ENCODE measurements at places on chromosomes 6 and 20.
A peak's percentile ranks its signal among the peaks of the same experiment; 100 is the strongest.

DNA sequence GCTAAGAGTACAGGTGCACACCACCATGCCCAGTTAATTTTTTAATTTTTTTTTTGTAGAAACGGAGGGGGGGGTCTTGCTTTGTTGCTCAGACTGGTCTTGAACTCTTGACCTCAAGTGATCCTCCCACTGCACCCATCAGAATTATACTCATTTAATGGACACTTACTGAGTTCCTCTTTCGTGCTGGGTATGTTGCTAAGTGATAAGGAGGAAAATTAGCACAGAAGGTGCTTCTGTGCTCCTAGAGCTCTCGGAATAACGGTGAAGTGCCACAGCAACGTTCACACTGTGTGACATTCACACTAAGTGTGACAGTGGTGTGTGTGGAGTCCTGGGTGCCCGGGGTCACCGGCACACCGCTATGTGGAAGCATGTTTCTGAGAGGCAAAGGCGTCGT is 32.1 kb upstream of the BMP6 start:
- DNase-seq, result no peak

DNA sequence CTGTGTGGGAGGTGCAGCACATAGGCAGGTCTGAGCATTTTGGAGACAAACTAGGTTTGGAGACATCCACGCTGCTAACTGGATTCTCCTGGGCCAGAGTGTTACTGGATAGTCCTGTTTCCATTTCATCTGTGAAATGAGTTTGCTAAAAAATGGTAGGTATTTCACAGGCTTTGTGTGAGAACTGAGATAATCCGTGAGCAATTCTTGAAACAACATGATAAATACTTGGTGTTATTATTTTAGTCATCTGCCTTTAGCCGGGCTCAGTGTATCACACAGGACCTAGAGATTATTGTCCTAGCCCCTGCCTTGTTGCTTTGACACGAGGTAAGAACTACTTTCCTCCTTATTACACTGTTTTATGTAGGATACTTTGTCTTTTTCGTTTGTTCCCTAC is 63.0 kb downstream of the PRR18 start:
- DNase-seq, result no peak

- DNase-seq, result no peak
Measured at GRCh38 chr6:152301021-152301764, 336.0 kb downstream of the SYNE1 start.

DNA sequence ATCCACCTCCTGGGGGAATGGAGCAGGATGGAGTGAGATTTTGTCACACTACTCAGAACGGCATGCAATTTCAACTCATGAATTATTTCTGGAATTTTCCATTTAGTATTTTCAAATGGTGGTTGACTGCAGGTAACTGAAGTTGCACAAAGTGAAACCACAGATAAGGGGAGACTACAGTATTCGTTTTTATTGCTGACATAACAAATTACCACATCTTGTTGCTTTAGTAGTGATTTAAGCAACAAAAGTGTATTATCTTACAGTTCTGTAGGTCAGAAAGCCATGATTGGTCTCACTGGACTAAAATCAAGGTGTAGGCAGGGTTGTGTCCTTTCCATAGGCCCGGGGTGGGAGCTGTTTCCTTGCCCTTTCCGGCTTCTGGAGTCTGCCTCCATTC is 133.4 kb upstream of the B3GAT2 start:
- no peak for DNase-seq

DNA sequence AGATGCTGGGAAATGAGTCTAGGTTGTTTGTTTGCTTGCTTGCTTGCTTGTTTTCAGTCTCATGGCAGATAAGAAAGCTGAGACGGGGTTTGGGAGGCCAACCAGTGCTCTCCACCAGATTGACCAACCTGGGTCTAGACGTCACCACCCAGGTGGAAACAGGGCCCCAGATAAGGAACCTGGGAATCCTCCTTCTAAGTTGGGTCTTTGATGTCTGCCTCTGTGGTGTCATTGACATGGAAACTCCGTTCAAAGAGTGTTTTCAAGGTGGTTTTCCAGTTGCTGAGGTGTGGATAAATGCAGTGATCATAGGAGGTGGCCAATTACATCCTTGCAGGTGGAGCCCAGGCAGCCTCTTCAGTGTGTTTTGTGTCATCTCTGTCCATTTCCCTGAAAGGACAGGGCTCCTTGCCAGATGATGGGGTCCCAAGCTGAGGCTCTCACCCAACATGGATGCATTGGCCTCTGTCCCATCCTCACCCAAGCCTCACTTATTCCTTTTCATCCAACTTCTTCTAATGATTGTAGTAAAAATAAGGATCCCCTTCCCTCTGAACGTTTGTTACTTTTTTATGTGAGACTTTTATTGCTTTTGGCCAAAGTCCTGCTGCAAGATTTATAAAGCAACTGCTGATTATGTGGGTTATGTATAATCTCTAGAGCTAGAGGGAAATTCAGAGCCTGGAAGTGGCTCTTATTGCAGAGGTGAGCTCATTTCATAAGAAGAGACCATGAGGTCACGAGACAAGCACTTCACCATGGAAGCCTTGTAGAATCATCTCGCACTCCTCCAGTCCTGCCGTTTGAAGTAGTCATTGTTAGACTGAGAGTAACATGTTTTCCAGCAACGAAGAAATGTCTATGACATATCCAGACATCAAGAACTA is 32.0 kb upstream of the SYNDIG1 start:
- no peak for DNase-seq

GRCh38 chr6:58198301-58198700 is 880.9 kb downstream of the PRIM2 start:
- DNase-seq, result no peak

DNA sequence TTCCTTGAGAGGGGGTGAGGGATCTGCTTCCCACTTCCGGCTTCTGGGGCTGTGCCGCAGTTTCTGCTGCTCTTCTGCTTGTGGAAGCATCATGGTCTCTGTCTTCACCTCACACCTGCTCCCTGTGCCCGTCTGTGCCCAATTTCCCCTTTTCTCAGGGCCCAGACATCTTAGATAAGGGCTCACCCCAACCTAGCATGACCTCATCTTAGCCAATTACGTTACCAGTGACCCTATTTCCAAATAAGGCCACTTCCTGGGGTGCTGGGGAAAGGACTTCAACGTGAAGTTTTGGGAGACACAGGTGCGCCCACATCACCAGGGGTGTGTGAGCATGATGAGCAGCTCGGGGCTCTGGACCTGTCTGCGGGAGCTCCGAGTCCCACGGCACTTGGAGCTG is 20.7 kb upstream of the RBBP8NL start:
- no peak for DNase-seq

- peak; percentile 34 for DNase-seq
Measured at GRCh38 chr6:7261032-7261841, 51.8 kb downstream of the SSR1 start.

DNA sequence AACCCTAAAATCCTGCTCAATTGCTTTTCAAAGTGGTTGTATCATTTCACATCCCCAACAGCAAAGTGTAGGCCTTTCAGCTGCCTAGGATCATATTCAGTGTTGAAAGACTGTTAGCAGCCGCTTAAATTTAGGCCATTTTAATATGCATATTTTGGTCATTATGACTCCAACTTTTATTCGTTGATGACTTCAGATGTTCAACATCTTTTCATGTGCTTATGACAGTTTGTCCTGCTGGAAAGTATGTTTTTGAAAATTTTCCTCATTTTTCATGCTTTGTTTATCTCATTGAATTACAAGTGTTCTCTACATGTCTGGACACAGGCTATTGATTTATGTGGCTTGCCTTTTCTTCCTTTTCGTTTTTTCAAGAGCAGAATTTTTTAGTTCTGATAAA is 244.0 kb downstream of the THBS2 start:
- no peak for DNase-seq

DNA sequence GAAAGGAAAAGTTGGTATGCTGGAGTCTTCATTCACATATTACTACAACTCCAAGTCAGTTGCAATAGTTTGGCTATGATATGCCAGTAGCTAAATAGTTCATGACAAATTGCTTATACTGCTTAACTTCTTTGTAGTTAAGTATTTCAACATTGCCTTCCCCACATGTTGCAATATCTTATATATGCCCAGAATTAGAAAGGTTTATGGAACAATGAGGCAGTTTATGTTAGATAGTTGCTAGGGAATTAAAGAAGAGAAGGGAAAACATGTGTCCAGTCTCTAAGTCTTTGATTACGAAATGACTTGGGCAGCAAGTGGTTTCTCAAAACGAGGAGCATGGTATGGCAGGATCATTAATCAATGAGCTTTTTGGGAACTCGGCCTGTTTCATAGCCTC is 145.8 kb downstream of the PLCB4 start:
- no peak for DNase-seq

DNA sequence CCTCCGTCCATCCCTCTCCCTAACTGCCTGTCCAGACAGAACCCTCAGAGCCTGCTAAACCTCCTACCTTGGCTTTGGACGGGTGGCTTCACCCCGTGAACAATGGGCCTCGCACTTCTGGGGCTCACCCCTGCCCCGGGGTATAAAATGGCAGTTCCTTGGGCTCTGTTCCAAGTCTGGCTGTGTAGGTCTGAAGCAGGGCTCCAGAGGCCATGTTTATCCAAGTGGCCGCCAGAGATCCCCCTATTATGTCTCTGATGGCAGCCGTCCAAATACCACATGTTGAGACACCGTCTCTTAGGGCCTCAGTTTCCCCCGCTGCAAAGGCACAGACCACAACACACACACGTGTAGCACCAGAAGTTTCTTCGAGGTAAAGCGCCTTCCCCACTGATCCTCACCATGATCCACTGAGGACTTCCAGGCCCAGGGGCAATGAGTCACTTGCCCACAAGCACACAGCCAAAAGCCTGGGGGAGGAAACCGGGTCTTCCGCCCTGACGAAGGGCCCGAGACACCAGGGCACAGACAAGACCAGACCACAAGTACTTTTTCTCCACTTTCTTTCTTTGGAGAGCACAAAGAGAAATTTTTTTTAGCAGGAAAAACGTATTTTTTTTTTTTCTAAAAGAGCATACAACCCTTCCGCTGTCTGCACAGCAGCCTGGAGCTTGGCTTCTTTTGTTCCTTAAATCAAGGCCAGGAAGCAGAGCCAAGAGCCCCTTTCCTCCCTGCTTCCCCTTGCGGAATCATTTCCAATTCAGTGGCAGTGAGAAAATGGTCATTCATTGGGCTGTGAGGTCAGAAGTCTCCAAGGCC is 11.8 kb downstream of the CPNE5 start:
- no peak for DNase-seq

DNA sequence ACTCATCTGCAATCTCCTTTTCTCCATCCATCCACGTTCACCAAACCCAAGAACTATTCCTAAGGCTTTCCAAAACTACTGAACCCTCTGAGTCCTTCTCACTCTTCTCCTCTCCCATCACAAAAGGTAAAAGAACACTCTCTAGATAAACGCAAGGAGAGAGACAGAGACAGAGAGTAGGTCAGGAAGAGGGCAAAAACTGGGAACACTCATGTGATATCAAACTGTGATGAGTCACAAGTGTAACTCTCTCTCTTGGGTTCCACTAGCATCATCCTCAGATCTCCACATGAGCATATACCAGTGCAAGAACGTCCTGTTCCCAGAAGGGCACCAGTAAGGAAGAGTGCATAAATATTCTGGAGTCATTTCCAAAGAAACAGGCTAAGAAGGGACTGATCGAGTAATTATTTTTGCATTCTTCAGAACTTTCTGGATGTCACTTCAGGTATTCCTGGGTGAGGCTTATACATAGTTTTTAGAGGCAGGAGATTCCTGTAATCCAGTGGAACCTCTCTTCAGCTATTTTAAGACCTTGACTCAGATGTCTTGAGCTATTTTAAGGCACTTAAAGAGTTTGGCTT is 47.3 kb upstream of the STXBP5 start:
- DNase-seq, result no peak

- DNase-seq, result no peak
Measured at GRCh38 chr6:163460307-163460782, 45.8 kb downstream of the QKI start.

- no peak for DNase-seq
Measured at GRCh38 chr6:43982084-43982625, 145.1 kb downstream of the MRPL14 start.

- DNase-seq, result no peak
Measured at GRCh38 chr6:122014961-122015360, 384.5 kb upstream of the HSF2 start.

DNA sequence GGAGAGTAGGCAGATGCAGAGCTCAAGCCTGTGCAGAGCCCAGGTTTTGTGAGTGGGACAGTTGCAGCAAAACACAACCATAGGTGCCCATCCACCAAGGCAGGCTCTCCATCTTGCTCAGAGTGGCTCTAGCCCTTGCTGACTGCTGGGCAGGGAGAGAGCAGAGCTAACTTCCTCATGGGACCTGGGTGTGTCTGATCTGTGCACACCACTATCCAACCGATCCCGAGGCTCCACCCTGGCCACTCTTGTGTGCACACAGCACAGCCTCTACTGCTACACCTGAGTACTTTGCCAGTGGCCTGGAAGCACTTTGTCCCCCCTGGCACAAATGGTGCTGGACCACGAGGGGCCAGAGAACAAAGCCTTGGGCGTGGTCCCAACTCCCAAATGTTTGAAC is 7.9 kb upstream of the DEFB125 start:
- DNase-seq, result no peak

- no peak for DNase-seq
Measured at GRCh38 chr6:159821726-159822125, 21.6 kb downstream of the PNLDC1 start.

GRCh38 chr20:44651684-44652423 is at the start of gene ADA:
ADA (minus strand) TSS chr20:44651699; CDS start chr20:44651607, 92 bp downstream.
- no peak for DNase-seq

DNA sequence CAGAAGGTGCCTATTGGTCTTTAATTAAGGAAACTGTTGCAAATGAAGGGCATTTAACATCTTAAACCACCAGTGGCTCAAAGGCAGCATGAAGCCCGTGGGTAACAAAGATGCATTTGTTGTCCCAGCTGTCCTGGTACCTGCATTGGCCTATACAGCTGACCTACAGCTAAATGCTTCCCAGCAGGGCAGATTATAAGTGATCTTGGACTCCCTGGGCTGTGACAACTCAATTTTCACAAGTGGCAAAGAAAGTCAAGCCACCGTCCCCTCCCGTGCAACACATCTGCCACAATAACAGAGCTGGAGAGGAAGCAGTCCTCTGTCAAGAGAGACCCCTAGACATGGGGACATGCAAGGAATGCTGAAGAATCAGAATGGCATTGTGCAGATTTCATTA is 31.5 kb upstream of the EDN3 start:
- no peak for DNase-seq

DNA sequence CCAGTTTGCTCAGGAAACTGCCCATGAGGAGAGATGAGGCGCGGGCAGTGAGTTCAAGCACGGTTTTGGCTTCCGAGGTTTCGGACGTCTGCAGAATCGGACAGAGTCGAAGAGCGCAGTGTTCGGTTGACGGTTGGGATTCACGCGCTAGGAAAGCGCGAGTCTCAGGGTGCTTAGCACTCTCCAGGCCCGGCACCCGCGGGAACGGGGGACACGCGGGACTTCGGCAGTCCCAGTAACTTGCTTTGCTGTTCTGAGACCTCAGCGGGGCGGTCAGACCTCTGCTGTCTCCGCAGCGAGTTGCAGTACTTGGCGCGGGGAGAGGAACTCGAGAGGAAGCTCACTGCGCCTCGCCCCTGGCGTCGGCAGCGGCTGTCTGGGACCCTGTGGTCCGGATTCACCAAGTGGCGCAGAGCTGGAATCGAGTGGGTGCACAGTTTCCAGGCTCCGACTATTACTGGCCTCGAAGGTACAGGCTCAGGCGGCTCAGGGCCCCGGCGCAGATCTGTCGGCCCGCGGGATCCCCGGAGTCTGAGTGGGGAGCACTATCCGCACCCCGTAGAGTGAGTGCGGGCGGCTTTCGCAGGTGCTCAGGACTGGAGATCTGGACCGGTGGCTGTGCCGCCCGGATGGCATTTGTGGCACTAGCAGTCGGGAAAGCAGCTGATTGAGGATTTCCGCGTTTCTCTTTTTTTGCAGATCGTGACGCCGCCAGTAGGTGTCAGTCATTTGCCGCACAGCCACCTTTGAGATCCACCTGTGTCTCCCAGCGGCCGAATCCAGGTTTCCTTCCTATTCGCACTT is at the start of gene POM121L2:
Gene POM121L2, minus strand, starts transcription at position 128 of the 804 bp plus-strand sequence. Its CDS starts 103 bp downstream, at position 25.
- DNase-seq, result peak; percentile 34

GRCh38 chr20:20459726-20460125 is 91.8 kb downstream of the INSM1 start:
- no peak for DNase-seq

All from stimulated activated CD8-positive, alpha-beta memory T cell treated with anti-CD3 and anti-CD28 coated beads, Interleukin-15, amount 100 ng/mL, for 48 hours (primary cell).